ENCODE measurements at places on chromosomes 13 and 19.

GRCh38 chr13:98981369-98982080, 3.7 kb upstream of the DOCK9 start:
- DNase-seq: no peak

GRCh38 chr19:1223018-1223855, 14.6 kb downstream of the CBARP start:
- no peak for DNase-seq

DNA sequence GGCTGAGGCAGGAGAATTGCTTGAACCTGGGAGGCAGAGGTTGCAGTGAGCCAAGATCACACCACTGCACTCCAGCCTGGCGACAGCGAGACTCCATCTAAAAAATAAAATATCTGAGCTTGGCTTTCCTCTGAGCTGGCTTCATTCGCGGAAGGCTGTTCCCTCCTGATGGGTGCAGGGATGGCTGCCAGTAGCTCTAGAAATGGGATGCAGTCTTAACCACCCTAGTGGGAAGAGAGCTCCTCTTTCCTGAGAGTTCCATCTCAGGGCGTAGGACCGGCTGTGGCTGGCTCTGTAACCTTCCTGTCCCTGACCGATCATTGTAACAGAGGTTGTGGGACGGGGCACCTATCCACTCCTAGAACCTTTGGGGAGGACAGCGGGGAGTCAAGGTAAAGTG, 32.4 kb downstream of the PPP1R37 start:
- DNase-seq: no peak

DNA sequence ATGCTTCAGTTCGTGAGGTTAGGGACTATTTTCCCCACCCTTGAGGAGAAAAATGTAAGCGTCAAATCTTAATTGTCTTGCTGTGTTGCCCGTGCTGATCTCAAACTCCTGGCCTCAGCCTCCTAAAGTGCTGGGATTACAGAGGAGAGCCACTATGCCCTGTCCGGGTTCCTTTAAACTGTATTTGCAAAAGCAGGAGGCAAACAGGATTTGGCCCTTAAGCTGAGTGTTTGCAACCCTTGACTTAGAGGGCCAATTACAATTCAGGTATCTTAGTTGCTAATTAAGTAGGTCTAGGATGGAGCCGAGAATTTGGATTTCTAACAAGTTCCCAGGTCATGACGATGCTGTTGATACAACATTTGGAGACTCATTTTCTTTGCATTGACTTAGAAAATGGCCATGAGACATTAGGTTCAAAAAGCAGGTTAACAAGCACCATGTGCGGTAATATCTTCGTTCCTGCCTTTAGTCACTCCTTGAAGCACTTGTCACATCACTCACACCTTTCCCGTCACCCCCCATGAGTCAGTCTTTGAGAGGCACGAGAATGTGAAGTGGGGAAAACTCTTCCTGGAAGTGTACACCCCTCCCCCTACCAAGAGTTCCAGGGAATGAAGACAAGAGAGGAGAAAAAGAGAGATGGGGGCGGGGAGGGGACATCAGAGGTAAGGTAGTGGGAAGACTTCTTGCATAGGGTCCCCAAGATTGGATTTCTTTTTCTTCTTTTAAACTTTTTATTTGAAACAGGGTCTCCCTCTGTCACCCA, 2.6 kb downstream of the NAPSA start:
- no peak for DNase-seq

GRCh38 chr13:112870051-112870331, 99.0 kb upstream of the MCF2L start:
- DNase-seq: no peak

DNA sequence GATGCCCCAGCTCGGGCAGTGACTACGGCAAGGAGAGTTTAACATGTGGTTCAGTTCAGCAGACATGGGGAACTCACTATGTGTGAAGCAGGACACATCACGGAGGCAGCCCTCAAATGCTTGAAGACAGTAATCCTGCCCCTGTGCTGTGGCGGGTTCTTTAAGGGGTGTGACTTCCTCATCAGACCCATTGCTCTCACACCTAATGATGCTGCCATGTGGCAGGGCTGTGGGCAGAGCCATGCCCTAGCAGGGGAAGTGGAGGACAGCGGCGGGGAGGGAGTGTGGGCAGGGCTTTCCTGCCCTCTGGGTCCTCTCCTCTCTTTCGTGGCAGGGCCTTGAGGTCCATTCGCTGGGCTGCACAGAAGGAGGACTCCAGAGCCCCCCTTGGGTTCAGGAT, 131.1 kb upstream of the GJB6 start:
- DNase-seq: no peak

DNA sequence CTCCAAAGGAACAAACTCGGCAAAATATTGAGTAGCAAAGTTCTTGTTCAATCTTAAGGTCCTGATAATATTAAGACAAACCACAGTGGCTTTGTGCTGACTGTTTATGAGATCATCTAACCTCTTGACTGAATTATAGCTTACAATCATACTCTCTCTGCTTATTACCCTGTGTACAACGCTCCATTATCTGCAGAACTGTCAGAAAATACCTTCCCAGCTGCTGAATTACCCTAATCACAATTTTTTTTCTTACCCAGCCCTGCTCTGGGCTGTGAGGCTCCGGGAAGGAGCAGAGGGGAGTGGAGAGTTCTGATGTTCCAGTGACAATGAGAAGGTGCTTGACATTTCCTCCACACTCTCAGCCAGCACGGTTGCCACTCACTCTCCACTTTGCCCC, 64.8 kb downstream of the DCT start:
- DNase-seq: no peak

DNA sequence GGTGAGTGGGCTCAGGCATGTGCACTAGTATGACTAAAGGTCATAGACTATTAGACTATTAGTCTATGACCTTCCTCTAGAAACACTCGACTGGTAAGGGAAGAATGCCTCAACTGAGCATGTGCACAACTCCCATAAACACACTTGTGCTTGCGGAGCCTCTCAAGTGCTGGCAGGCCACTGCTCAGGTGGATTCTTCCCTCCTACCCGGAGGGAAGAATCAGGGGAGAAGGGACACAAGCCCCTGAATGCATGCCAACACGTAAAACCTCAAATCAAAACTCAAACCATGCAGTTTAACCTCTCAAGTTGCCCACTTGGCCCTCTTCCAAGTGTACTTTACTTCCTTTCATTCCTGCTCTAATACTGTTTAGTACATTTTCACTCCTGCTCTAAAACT, 287.6 kb upstream of the SGCG start:
- DNase-seq: no peak

DNA sequence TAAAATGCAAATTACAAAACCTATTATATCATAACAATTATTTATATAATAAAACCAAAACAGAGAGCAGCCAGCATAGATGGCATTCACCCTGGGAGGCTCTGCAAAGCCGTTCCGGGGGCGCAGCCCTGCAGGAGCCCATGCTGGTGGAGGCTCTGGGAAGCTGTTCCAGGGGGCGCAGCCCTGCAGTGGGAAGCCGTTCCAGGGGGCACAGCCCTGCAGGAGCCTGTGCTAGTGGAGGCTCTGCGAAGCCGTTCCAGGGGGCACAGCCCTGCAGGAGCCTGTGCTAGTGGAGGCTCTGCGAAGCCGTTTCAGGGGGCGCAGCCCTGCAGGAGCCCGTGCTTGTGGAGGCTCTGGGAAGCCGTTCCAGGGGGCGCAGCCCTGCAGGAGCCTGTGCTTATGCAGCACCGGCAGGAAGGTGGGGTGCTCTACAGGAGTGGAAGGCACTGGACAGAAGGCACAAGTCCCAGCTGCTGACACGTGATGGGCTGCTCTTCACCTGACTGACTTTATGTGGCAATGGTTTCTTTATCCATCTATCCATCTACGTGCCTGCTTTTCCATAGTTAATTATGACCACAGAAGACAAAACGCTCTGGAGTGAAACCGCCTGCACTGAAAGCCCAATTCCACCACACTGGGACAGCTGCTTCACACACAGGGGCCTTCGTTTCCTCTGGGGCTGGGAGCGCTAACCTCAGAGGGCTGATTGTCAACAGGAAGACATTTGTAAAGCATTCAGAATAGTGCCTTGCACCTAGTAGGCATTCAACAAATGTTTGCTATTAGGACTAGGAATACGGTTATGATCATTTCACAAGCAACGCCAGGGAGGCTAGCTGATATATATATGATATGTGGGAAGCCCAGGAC, 23.7 kb downstream of the PCID2 start:
- DNase-seq: no peak

GRCh38 chr19:536031-536880, 4.7 kb downstream of the CDC34 start:
- DNase-seq: no peak

- no peak for DNase-seq
Measured at GRCh38 chr13:76216729-76217128, 580.6 kb downstream of the LMO7 start.

Data from bone marrow (tissue), 2 donors.